Muscle of arm (tissue), 14 donors: ENCODE measurements at places on chromosomes 1 and 21. TPM values are rescaled to one million over a fixed set of nuclear protein-coding genes. Genes with fewer than 3 reads are reported as not detected.

SIM2 gene
- 5.4 TPM for polyA plus RNA-seq

- DNase-seq, result no peak
These were observed 228.3 kb upstream of the PKN2 start for GRCh38 chr1:88455621-88456256.

CELA2A gene
- polyA plus RNA-seq, result not detected

LCE3D gene
- polyA plus RNA-seq, result not detected

KCNN3 gene
- polyA plus RNA-seq, result 11.1 TPM

MMP23B gene
- 19.9 TPM for polyA plus RNA-seq

DNA sequence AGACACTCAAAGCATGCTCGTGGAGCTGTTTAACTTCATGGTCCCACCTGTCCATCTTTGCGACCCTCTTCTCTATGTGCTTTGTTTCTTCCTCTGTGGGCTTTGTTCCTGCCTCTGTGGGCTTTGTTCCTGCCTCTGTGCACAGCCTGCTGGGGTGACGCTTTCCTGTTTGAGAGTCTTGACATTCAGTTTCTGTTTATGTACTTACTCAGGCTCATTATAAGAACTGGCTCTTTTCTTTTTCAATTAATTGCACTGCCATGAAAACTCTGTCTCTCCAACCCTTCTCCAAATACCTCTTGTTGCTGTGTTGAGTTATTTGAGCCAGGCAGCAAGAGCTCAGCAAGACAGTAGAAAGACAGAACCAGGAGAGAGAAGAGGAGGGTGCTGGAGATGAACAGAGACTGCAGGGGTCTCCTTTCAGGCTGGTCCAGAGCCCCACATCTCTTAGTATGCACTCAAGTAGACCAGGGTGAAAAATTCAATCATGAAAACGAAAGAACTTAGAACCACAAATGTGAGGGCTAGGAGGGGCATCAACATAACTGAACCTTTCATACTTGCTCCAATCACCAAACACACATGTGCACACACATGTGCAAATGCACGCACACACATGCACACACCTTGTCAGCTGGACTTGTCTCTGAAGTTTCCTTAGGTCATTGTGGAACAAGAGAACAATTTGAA lies 88.3 kb upstream of the SGIP1 start:
- DNase-seq, result peak; percentile 17

DNA sequence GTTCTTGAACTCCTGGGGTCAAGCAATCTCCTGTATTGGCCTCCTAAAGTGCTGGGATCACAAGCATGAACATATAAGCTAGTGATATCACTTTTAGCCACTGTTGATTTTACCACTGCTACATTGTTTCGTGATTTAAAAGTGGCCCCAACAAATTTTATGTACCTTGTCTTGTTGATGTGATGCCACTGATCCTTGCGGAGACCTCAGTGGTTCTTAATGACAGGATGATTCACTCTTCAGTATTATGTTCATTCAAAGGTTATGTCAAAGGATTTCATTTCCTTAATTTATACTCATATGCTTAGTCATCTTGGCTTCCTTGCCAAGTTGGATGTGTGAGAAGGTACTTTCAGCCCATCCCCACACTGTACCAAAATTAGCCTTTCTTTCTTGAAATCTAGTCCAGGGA lies 12.1 kb downstream of the PRKACB start:
- DNase-seq, result no peak

FMN2 gene
- 0.36 TPM for polyA plus RNA-seq

GRCh38 chr1:30446508-30446907 lies 276.9 kb downstream of the MATN1 start:
- no peak for DNase-seq

GRCh38 chr21:25424634-25425033 lies 182.6 kb downstream of the MRPL39 start:
- DNase-seq, result no peak

GRCh38 chr1:63607322-63607721 lies 14.1 kb downstream of the PGM1 start:
- no peak for DNase-seq

DNA sequence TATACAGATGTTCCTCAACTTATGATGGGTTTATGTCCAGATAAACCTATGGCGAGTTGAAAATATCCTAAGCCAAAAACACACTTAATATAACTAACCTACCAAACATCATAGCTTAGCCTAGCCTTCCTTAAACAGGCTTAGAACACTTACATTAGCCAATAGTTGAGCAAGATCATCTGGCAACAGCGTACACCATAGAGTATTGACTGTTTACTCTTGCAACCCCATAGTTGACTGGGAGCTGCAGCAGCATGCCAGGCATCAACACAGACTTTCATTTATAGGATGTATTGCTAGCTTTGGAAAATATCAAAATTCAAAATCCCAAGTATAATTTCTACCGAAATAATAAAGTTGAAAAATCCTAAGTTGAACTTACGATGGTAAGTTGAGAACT lies 5.5 kb upstream of the LCE2D start:
- DNase-seq, result no peak

DNA sequence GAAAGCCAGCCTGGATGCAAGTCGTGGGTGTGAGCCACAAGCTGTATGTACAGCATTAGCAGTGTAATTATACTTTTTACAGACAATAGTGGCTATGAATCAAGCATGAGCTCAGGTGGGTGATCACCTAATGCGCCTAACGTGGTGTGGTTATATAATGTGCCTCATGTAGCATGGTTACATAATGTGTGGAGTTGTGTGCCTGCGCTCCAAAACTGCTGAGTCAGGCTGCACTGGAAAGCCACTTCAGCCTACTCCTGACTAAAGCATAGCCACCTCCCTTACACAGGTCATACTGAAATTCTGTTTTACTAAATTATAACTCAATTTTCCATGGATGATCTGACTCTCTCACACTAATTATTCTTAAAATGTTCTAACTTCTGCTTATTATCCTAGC lies 69.8 kb downstream of the KCNT2 start:
- DNase-seq, result no peak

DNA sequence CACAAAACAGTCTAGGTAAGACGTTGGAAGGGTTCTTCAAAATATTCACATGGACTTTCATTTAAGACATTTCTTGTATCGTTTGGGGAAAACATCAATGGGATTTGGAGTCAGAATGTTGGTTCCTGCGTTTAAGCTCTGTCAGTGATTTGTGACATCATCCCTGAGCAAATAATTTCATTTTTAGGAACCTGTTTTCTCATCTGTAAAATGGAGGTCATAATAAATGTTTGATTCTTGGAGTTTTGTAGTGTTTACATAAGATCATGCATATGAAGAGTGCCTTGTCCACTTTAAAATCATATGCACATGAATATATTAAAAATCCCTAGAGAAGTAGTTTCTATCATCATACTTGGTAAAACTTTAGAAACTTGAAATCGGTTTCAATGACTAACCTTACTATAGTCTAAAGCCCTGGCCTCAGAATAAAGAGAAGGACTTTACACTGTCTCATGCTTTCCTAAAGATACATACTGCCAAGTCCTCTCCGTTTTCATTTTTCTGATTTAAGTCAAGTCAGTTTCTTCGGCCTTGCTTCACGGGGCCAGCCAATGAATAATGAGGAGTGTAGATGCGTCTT lies 178.4 kb downstream of the ADSS2 start:
- DNase-seq, result no peak

FABP3 gene
- polyA plus RNA-seq, result not detected

ATAD3A gene
- polyA plus RNA-seq, result 16.9 TPM

DNA sequence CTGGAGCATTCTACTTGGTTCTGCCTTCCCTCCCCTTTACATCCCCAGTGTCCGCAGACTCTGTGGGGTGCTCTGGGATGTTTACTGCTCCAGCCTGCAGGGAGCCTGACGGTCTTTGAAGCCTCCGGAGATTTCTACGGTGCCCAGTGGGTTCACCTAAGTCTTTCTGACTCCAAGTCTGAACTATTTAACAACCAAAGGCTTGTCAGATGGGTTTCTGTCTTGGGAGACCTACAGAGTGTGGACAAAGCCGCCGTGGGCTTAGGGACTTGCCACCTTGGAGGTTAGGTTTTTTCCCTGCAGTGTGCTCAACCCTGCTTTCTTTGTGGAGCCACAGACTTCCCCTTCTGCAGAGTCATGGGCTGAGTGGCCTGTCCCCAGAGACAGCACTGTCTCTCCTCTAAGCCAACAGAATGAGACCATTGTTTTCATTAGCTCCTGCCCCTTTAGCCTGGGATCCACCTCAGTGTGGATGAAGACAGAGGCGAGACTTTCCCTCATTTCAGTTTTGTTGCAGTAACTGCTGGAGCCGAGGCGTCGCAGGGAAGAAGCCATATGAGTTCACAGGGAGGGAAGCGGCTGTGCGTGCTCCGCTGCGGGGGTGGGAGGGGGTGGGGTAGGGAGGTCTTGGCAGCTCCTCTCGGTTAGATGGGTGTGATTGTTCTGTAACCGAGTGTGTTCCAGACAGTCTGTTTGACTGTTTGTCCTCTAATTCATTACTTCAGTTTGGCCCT lies 120.7 kb downstream of the CNIH3 start:
- peak; percentile 15 for DNase-seq

ELAPOR1 gene
- polyA plus RNA-seq, result 0.74 TPM

DNA sequence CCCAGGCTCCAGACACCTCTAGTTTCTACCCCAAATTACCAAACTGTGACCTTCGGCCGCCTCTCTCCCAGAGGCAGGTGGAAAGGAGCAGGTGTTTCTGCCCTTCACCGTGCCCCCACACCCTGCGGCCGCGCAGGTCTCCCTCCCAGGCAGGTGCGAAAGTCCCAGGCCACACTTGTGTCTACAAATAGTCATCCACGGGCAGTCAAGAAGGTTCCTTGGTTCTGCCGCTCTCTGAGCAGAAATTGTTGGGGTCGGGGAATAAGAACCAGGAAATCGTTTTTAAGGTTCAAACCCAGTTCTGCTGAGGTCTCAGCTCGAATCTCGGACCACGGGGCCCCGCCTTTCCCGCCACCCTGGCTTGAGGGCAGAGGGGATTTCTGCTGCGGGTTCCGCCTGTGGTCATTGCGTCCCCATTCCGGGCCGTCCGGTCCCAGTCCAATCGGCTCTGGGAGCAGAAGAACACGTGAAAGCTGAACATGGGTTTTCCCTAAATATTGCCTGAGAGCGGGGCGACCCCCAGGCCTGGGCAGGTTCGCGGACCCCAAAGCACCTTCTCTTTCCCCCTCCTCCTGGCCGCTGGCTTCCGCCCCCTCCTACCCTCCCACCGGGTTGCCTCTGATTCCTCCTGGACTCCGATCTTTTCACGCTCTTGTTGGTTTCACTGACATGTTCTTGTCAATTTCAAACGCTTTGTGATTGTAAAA lies 1.2 kb upstream of the ATF3 start:
- DNase-seq, result peak; percentile 26

SGIP1 gene
- polyA plus RNA-seq, result 1.8 TPM

DNA sequence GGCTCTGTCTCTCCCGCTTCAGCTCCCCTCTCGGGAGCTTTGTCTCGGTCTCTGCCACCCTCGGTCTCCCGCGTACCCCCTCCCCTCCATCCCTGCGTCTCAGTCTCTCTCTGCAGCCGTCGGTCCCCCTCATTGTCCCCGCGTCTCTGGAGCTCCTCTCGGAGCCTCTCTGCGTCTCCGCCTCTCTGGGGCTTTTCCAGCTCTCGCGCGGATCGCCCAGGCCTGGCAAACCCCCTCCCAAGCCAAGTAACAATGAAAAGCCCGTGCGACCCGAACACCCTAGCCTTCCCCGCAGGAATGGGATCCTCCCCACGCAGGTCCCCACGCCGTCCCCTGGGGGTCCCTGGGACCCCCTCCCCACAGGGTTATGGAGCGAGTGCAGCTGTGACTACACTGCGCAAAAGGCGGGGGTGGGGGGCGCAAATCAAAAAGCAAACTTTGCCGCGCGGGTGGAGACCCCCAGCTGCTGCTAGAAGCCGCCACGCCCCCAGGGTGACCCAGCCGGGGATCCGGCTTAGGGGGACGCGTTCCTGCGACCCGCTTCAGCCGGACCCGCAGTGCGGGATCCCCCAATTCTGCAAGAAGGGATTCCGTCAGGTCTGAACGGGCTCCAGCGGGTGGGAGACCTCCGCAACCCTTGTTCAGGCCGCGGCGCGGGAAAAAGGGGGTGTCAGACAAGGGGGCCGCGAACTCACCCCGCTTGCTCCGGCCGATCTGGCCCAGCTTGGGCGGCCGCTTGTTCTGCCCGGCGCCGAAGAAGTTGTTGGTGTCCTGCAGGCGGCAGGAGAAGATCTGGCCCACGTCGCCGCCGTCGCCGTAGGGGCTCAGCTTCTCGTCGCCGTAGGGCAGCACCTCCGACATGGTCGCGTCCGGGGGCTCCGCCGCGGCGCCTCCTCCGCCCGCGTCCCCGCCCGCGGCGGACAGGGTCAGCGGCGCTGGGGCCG lies 1.2 kb downstream of the CAMK2N1 start:
- no peak for DNase-seq

SLC44A5 gene
- 0.28 TPM for polyA plus RNA-seq

GRCh38 chr1:220878191-220879075 lies 810 bp upstream of the HLX start:
- no peak for DNase-seq

DNA sequence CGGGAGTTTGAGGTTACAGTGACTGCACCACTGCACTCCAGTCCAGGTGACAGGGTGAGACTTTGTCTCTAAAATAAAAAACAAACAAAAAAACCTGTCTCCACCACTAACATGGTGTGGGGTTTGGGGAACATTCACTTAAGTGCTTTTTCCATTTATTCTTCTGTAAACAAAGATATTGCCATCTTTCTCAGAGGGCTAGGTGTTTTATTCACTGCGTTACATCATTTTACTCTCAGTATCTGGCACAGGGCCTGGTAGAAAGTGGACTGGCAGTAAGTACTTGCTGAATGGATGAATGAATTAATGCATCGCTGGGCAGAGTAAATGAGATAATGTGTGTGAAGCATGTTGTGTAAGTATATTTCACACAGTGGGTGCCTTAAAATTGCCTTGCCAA lies 20.1 kb downstream of the KIAA0040 start:
- no peak for DNase-seq

DNA sequence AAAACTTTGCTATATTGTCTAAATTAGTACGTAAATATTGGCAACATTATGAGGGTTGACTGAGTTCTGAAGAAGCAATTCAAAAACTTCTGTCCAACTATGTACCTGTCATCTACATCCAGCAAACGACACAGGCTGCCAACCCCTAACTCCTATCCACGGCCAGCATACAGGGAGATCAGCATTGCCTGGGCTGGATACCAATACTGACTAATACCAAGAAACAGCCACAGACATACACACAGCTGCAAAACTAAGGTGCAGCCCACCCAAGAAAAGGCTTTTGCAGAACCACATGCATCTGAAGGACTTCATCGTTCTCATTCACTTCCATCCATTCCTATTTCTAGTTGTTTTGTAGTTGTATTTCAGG lies 2.0 kb downstream of the KIAA0319L start:
- no peak for DNase-seq

DNA sequence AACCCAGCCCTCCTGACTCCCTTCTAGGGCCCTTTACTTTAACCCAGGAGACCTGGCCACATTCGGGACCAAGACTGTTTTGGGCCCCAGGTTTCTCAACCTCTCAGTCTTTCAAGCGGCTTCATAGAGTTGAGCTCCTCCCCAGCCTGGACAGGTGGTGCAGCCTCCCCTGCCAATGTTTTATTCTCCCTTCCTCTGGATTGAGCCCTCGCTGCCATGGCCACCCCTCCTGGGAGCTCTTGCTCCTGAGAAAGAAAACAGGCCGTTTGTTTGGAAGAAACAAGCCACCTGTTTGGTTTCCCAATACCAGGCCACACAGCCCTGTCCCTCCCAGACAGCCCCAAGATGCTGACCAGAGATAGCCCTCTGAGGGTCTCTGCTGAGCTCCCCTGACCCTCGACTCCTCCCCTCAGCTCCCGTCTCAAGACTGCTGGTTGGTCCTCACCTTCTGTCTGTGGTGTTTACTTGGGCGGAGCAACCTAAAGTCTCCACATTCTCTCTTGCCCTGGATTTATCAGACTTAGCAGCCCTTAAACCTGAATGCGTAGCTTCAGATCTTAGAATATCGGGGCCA lies 3.3 kb downstream of the TMEM51 start:
- DNase-seq, result no peak

CELA3B gene
- polyA plus RNA-seq, result not detected
